Activated CD4-positive, alpha-beta T cell treated with anti-CD3 and anti-CD28 coated beads for 36 hours (primary cell): ENCODE measurements at places on chromosomes 1 and 21. TPM values are rescaled to one million over a fixed set of nuclear protein-coding genes. Genes with fewer than 3 reads are reported as not detected.

- no peak for DNase-seq
Observed at GRCh38 chr1:17163371-17163770, 41.6 kb upstream of the PADI1 start.

DNA sequence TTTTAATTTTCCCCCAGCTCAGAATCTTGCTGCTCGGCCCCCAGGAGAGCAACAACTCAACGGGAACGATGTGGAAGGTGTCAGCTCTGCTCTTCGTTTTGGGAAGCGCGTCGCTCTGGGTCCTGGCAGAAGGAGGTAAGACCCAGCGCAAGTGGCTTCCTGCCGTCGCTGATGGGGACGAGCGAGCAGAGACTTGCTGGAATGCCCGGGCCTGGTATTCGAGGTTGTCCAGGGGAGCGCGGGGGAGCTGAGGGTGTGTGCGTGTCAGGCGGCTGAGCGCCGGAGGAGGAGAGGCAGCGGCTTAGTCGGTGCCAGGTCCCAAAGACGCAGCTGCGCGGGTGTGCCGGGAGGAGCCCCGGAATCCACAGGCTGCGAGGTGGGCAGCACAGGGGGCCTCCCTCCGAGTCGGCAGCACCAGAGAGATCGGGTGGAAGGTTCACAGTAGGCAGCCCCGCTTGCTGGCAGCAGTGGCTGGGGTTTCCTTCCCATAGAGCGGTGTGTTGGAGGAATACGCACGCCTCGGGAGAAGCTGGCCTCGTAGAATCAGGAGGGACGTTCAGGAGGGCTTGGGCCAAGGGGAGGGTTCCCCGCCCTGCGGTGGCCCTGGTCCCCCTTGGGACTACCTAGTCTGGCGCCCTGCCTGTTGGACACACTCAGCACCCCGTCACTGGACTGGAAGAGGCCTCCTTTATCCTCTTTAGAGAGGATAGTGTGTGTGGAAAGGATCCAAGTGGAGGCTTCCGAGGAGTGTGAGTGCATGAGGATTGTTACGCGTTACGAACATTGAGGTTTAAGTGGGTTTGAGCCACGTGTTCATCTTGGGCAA lies 547 bp downstream of the PDPN start:
- no peak for DNase-seq

DNA sequence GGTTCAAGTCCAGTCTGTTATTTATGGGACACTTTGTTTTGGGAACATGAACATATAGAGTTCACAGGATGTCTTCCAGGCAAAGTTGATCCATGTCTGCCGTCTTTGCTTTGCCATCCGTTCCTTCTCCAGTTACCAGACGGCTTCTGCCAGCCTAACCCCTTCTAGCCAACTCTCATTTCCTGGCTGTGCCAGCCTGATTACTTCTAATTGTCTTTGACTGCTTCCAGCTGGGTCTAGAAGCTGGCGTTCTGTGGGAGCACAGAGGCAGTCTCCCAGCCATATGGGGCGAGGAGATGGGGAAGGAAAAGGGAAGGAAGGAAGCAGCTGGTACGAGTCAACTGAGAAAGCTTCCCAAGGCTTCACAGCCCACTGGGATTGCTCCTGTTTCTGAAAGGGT lies 3.1 kb upstream of the HUNK start:
- no peak for DNase-seq

DNA sequence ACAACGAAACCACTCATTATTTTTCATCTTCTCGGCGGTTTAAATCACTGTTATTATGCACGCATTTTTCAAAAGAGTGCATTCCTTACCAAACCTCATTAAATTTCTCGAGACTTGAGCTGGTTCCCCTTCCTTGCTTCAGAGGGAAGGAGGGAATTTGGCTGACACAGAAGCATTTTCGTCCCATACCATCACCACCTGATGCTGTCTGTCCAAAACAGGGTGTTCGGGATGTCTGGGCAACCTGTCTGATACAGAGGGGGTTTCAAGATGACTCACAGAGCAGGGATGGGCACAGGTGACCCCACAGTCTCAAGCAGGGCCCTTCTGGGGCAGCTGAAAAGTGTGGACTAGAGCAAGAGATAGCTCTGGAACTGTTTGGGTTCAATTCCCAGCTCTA lies 12.3 kb upstream of the RCC2 start:
- DNase-seq = no peak

- no peak for DNase-seq
Observed at GRCh38 chr21:30211071-30211470, 4.8 kb downstream of the CLDN8 start.

TP73 gene
- 0.40 TPM for total RNA-seq
